Activated gamma-delta T cell (primary cell): ENCODE measurements at places on chromosomes 7 and 10.

DNA sequence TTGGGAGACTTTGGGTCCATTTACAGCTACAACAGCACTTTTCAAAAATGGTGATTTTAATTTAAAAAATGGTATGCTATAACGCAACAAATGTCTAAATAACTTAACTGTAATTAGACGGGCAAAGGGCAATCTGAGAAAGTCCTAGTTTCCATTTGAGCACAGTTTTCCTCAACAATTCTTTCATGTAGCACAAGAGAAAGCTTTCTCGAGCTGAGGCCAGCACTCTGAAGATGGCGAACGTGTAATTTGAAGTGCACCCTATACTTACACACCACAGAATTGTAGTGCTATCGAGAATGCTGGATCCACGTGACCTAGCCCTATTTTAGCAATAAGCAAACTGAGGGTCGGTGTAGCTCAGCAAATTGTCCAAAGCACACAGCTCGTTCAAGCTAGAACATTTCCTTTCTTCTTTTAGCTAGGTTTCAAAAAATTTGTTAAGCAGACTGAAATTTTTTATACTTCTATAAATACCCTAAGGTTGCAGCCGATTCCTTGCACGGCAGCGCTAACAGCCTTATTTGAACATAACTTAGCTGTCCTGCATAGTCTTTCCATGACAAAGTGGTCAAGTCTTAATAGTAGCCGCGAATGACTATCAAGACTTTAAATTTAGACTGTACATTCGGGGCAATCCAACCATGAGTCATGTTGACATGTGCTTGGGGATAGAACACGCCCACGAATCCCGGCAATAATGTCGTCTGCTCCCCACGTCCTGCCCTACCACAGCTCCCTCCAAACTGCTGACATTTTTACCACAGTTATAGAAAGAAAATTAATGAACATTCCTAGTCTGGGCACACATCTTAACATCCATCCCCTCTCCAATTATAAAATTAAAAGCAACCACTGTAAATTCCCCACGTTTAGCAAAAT is 10.0 kb downstream of the KLF6 start:
- no peak for DNase-seq

- DNase-seq = no peak
Measured at GRCh38 chr10:10938676-10939075, 79.0 kb upstream of the CELF2 start.

- DNase-seq = no peak
Measured at GRCh38 chr10:130454543-130455000, 318.4 kb downstream of the GLRX3 start.

GRCh38 chr10:115321360-115321759 is 228.2 kb downstream of the ATRNL1 start:
- DNase-seq = no peak

- no peak for DNase-seq
Measured at GRCh38 chr10:59854571-59854970, 51.8 kb downstream of the CCDC6 start.

DNA sequence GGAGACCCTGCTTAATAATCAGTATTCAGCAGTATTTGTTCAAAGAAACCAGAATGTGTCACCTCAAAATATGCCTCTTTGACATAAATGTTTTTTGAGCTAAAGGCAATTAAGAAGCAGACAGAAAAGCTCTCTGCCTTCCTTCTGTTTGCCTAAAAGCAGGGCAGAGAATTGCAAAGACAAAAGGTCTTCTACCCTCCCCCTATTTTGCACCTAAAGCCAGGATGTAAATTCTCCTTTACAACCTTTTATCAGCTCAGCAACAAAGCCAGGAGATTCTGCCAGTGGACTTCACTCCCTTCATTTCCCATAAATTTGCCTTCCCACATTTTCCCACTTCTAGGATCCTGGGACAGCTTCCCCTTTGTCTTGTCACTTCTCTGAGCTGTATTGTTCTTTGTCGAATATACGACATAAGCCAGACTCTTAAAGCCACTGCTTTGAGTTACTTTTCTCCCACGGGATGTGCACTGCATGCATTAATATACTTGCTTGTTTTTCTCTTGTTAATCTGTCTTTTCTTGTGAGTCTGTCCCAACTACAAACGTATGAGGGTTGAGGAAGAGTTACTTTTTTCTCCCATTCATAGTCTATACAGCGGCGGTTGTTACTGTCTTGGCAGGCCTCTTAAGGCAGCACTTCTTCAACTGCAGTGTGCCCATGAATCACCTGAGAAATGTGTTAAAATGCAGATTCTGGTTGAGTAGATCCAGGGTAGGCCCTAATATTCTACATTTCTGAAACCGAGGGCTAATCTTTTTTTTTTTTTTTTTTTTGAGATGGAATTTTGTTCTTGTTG is 48.2 kb downstream of the ST8SIA6 start:
- no peak for DNase-seq

DNA sequence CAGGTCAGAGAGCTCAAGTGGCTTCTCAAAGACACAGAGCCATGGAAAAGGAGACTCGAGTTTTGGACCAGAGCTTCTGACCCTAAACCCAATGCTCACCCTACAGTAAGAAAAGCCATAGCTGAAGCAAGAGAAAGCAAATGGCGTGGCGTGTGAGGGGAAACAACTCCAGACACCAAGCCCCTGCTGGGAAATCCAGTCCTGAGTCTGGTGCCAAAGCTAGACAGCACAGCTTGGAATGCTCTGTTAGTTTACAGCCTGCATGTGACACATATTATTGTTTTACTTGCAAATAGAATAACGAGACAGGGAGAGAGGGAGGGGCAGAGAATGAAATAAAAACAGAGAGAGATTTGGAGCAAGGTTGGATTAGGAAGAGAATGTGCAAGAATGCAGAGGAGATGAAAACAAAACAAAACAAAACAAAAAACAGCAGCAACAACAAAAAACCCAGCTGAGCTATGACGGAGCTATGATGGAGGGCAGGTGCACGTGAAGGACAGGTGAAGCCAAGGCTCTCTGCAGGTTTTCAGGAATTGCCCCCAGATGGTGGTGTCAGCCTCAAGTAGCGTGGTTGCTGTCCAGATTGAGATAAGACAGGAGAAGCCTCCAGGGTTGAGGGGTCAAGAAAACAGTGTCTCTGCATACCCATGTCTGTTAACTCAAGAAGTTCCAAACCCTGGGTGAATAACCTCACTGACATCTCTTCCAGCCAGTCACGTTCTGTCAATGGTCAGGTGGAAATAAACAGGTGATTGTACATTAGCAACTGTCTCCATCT is 69.7 kb upstream of the LRRC18 start:
- no peak for DNase-seq

- DNase-seq = no peak
Measured at GRCh38 chr10:16648366-16648765, 126.7 kb upstream of the C1QL3 start.

GRCh38 chr7:82376739-82377138 is 66.8 kb downstream of the CACNA2D1 start:
- DNase-seq = no peak

DNA sequence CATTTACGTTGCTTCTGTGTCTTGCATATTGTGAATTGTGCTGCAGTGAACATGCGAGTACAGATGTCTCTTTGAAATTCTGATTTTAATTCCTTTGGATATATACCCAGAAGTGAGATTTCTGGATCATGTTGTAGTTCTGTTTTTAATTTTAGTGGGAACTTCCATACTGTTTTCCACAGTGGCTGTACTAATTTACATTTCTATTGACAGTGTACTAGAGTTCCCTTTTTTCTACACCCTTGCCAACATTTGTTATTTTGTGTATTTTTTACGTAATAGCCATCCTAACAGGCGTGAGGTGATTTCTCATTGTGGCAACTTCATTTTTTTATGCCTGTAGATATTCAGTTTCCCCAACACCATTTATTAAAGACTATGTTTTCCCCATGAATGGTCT is 144.7 kb upstream of the INHBA start:
- DNase-seq = no peak

DNA sequence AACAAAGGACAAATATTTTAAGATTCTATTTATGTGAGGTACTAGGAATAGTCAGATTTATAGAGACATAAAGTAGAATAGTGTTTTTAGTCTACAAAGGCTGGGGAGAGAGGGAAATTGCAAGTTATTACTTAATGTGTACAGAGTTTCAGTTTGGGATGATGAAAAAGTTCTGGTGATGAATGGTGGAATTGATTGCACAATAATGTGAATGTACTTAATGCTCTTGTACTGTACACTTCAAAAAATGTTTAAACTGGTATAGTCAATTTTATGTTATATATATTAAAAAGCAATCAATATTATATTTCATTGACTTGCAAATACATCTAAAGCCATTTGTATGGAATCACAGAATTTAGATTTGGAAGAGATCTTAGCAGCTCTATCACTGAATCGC is 213.4 kb downstream of the PPP1R3A start:
- no peak for DNase-seq

DNA sequence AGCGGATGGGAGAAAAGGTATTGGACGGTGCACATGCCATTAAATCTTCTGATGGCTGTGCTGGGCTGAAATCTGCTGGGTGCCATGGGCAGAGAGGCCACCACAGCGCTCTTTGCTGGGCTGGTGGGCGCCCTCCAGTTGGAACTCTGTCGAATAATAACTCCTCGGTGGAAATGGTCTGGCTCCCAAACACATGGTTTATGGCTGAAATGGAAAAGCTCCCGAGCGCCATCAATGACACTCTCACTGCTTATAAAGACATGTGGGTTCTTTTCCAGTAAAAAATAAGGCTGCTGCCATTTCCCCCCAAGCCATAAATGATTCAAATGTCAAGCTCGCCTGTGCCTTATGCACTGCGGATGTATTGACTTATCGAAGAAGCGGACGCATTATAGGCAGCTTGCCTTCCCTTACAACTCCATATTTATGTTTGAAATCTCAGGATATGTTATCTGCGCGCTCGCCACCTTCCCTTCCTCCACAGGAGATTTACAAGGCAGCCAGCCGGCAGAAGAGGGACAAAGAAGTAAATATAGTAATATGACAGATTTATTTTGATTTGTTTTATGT is 239.0 kb upstream of the MKI67 start:
- DNase-seq = no peak

- DNase-seq = no peak
Measured at GRCh38 chr7:90178679-90179278, 24.5 kb downstream of the STEAP1 start.

GRCh38 chr10:112160834-112161233 is 22.7 kb downstream of the GPAM start:
- no peak for DNase-seq

GRCh38 chr10:50407076-50407801 is 155.9 kb upstream of the ASAH2 start:
- DNase-seq = no peak

- DNase-seq = no peak
Measured at GRCh38 chr7:42483886-42484285, 246.9 kb upstream of the GLI3 start.

DNA sequence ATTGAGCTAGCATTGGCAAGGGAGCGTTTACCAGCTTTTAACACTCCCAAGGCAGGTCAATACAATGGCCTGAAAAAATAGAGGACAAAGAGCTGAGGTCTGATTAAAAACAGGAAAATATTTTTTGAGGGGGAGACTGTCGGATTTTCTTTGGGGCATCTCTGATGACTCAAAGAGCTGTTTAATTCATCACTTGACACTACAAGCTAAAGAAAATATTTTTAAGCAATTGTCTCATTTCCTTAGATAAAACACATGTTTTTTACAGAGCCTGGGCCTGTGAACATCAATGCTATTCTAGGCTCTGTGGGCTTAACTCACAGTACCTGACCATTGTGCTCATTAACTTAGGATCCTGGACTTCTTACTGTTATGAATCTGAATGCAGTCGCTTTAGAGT is 100.8 kb downstream of the NRP1 start:
- no peak for DNase-seq

- no peak for DNase-seq
Measured at GRCh38 chr7:55307123-55307916, 57.8 kb upstream of the LANCL2 start.

- no peak for DNase-seq
Measured at GRCh38 chr7:148543-148931, 43.8 kb upstream of the FAM20C start.

- no peak for DNase-seq
Measured at GRCh38 chr10:59648711-59649201, 60.9 kb downstream of the SLC16A9 start.

- no peak for DNase-seq
Measured at GRCh38 chr10:85847085-85847484, 519.5 kb downstream of the GRID1 start.

DNA sequence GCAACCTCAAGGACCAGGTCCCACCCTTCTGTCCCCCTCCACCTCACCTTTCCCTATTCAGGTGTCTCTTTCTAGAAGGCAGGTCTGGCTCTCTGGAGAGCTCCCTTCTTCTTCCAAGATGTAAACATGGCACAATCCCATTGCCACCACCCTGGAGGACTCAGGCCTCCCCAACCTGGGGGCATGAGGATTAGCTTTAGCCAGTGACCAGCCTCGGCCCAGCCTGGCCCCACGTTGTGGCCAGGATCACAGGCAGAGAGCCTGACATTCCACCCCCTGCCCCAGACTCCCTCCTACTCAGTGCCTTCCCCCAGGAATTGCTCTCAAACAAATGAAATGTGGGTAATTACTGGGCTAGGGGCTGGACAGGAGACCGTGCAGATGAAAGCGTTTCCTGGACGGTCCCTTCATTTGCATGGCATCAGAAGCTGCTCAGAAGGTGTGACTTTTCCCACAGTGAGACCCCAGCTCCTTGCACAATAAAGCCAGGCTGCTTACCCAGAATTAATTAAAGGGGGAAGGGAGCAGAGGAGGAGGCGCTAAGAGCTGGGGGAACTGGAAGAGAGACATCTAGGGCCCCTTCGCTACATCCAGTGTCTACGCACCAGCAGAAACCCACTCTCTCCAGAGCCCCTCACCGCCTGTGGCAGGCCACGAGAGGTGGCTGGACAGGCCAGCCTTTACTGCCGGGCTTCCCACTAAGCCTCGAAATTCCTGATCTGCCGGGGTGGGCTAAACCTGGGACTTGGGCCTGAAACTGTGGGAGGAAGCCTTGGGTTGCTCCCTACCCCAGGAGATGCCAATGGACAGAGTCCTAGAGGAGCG is 7.7 kb downstream of the FGF8 start:
- DNase-seq = no peak

- DNase-seq = no peak
Measured at GRCh38 chr10:58817201-58817846, 304.7 kb downstream of the BICC1 start.

DNA sequence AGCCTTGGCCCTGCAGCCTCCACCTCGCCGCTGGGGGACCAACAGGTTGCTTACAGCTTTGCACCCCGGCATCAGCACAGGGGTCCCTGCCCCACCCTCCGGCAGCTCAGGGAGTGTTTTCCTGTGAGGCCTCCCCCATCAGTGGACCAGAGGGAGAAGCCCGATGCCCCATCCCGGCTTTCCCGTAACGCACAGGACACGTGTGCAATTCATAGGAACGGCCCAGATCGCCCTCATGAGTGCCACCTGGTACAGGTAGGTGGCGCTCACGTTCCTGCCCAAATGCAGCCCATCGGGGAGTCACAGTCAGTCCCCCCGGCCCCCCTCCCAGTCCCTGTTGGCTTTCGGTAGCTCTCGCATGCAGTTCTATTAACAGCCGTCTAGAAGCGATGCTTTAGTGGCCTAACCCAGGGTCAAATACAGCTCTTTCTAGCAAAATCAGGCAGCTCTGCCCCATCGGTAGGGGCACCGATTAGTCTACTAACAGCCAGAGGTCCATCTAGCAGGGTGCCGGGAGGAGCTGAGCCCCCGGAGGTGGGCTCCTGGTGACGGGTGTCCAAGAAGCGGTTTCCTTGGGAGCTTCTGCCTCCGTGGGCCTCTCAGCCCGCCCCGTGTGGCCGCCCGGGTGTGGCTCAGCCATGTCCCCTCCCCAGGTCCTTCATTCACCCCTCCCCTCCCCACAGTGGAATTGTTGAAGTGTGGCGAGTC is 48.4 kb upstream of the GTF2IRD1 start:
- DNase-seq = no peak
